Stimulated activated CD8-positive, alpha-beta memory T cell treated with anti-CD3 and anti-CD28 coated beads, Interleukin-4, amount 100 ng/mL, for 24 hours (primary cell): ENCODE measurements at places on chromosomes 7 and 10.

GRCh38 chr10:131896403-131896802 is 4.4 kb upstream of the PPP2R2D start:
- no peak for DNase-seq

GRCh38 chr10:6119423-6119822 is 30.6 kb downstream of the RBM17 start:
- no peak for DNase-seq

DNA sequence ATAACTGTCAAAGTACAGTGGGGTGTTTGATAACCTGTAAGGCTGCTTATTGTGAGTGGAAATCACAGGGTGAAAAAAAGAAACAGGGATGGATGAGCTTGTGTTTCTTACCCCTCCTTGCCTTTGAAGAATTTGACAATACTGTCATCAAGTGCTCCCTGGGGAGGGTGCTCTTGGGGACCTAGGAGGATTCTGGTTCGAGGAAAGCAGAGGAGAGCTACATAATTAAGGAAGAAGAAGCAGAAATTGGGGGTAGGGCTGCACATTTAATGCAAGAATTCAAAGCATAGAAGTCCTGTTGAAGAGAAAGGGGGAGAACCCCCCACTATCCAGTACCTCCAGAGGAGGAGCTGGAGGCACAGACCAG is 208.1 kb upstream of the PHYHIPL start:
- DNase-seq, result no peak

- no peak for DNase-seq
These were observed 17.6 kb upstream of the RASGEF1A start for GRCh38 chr10:43284341-43284910.

GRCh38 chr10:123584419-123584775 is 81.8 kb upstream of the GPR26 start:
- no peak for DNase-seq

DNA sequence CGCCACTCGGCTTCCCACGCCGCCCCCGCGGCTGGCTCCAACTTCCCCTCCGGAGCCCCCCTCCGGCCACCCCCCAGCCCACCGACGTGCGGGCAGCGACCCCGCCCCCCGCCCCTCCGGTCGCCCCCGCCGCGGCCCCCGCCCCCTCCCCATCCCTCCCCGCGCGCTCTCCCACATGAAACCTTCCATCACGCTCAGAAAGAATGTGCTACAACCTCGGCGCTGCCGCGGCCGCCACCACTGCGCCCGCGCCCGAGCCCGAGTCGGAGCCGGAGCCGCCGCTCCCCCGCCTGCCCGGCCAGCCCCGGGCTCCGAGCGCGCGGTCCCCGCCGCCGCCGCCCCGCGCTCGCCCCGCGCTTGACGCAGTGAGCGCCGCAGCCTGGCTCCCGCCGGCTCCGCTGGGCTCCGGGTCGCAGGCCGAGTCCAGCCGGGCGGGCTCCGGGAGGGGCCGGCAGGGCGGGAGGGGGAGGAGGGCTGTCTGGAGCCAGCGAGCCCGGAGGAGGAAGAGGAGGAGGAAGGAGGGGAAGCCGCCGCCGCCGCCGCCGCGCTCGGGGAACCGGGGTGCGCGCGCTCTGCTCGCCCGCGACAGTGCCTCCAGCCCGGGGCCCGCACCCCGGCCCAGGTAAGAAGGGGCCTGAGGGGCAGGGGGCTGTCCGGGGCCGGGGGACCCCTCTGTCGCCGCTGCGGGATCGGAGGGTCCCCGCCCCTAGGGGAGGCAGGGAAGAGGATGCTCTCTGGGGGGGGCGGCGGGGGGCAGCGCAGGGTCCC is 4.3 kb upstream of the ELFN1 start:
- no peak for DNase-seq

- no peak for DNase-seq
These were observed 2.6 kb downstream of the GRIFIN start for GRCh38 chr7:2473496-2474180.

- DNase-seq, result no peak
These were observed 7.5 kb downstream of the PRKAG2 start for GRCh38 chr7:151869455-151869854.

- no peak for DNase-seq
These were observed 335.3 kb downstream of the PLXNA4 start for GRCh38 chr7:132240821-132241422.

- no peak for DNase-seq
These were observed 117.5 kb upstream of the UNC5B start for GRCh38 chr10:71094712-71095390.

- DNase-seq, result no peak
These were observed 66.3 kb downstream of the BEND7 start for GRCh38 chr10:13462551-13462950.

GRCh38 chr7:143222782-143223181 is 945 bp downstream of the TAS2R40 start:
- DNase-seq, result no peak

DNA sequence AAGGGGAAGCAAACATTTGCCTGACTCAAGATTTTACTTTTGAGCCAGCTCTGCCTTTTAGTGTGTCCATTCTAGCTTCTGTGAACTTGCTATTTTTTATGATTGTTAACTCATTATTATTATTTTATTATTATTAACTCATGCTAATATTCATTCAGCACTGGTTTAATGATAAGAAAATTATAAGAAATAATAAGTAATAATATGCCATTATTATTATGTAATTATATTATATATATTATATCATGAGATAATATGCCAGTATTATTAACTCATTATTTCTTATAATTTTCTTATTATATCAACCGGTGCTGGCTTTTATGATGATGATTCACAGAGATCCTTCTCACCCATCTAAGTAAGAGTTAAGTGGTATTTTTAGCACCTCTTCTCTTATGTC is 79.3 kb upstream of the NPVF start:
- no peak for DNase-seq

DNA sequence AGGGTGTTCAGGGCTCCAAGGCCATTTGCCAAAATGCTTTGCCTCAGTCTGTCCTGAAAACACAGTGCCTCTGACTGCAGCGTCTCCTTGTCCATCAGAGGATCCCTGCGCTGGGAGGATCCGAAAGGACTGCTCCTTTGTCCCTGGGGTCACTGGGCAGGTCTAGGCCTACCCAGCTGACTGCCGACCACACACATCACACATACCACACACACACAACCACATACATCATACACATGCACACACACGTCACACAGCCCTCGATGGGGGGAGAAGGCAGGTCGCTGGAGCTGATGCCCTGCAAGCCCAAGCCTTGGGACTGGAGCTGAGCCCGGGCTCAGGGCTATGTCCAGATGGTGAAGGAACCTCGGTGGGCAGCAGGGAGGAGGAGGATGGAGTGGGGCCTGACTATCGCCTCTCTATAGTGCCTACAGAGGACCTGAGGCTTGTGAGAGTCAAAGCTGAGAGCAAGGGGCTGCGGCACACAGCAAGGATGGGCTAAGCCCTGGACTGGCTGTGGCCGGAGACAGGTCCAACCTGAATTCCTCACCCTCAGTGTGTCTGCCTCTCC is 29.1 kb downstream of the GPRIN2 start:
- DNase-seq, result no peak

DNA sequence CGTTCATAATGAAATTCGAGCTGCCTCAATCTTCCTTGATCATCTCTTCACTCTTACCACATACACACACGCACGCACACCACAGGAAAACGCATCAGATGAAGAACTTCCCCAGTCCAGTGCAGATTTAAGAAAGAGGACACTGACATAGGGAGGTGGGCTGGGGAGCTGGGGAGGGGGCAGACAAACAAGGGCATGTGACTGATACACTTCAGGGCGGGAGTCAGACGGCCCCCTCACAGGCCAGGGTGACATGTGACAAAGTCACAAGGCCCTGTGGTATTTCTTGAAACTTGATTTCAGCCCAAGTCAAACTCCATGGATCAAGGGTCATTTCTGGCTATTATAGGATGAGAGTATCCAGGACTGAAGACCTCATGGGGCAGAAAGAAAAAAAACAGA is 82.6 kb downstream of the KCNMA1 start:
- no peak for DNase-seq

DNA sequence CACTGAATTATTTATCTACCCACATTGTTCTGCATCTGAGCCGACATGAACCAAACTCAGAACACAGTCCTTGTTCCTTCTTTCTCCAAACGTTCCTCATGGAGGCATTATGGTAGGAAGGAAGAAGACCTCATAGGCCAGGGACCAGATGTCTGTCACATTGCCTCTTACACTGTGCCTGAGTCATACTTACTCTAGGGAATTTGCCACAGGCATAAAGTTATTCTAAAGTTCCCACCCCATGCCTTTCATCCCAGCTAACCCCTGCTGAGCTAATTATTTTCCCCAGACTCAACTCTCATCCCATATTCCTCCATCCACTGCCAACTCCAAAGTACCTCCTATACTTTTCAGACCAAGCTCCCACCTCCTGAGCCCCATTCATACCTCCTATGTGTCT is 21.2 kb downstream of the MAT1A start:
- no peak for DNase-seq

- no peak for DNase-seq
These were observed 194.4 kb upstream of the PRSS1 start for GRCh38 chr7:142554560-142555532.

DNA sequence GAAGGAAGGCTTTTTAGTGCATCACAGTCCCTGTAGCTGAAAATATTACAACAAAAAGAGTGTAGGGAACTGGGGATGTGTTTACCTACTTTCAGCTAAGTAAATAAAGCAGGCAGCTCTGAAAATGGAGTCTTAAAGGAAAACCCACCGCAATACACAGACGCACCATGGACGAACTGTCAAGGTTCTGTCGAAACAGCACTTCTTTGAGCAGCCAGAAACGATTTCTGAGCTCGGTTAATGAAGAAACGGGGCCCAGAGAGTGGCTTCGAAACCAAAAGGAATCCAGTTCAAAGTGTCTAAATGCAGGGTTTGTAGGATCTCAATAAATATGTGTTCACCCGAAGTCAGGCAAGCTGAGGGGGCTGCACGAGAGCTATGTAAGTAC is 275.4 kb upstream of the NEBL start:
- DNase-seq, result no peak

- DNase-seq, result no peak
These were observed 46.0 kb downstream of the LCOR start for GRCh38 chr10:96878057-96878456.

- DNase-seq, result no peak
These were observed at the start of gene HOXA6 for GRCh38 chr7:27147199-27148030. HOXA6 (minus strand) TSS chr7:27147774; CDS start chr7:27147749, 25 bp downstream.

GRCh38 chr10:21943633-21944265 is 59.8 kb downstream of the DNAJC1 start:
- no peak for DNase-seq

DNA sequence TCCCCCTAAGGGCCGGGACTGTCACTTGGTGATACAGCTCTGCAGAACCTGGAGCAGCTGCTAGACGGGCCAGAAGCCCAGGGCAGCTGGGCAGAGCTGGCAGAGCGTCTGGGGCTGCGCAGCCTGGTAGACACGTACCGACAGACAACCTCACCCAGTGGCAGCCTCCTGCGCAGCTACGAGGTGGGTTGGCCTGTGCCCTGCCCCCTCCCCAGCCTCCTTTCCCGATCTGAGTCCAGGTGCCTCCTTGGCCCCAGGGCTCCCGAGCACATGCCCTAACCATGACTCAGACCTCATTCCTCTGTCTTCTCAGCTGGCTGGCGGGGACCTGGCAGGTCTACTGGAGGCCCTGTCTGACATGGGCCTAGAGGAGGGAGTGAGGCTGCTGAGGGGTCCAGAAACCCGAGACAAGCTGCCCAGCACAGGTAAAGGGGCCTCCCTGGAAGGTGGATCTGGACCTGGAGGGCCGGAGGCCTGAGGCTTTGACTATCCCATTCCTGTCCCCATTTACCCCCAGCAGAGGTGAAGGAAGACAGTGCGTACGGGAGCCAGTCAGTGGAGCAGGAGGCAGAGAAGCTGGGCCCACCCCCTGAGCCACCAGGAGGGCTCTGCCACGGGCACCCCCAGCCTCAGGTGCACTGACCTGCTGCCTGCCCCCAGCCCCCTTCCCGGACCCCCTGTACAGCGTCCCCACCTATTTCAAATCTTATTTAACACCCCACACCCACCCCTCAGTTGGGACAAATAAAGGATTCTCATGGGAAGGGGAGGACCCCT is 6.4 kb downstream of the NFKB2 start:
- DNase-seq, result no peak

DNA sequence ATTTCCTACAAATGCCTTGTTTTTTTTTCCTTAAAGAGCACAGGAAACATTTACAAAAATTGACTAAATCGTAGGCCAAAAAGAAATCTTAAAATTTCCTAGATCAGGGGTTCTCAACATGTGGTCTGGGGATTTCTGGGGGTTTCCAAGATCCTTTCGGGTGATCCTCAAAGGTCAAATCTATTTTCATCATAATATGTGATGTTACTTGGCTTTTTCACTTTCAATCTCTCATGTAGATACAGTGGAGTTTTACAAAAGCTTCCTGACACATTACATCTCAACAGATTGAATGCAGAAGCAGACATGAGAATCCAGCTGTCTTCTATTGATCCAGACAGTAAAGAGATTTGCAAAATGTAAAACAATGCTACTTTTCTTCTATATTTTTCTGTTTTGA is 497.3 kb downstream of the INHBA start:
- no peak for DNase-seq
